LoVo (cell line): ENCODE measurements at places on chromosomes 3 and 15.

GRCh38 chr3:184042617-184043016, 10.2 kb upstream of the HTR3C start:
- no peak for DNase-seq

DNA sequence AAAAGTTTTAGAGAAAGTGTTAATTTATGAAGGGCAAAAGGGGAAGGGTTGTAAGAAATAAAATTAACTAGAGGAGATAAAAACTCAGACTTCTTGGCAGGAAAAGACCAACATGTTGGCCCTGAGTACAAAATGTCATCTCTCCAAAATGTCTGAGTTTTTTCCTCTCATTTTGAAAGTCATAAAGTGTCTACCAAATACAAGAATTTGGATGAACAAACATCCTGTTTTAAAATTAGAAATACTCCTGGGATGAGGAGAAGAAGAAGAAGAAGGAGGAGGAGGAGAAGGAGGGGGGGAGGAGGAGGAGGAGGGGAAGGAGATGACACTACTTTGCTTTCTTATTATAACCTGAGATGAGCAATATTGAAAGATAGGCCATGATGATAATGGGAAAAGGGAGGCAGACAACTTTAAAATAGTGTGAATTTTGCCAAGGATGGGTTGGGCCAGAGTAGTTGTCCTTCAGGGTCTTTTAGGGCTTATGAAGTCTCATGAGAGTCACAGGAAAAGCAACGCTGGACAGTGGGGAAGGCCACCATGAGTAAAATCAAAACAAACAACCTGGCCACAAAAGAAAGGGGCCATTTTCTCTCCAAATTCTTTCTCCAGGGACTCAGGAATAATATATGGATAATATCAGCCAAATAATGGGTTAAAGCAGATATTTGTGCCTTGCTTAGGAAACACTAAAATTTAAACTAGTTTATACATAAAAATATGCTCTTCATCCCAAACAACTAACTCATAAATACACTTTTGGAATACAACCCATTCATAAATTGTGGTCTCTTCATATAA, 632.9 kb downstream of the EPHA3 start:
- DNase-seq = no peak

- no peak for DNase-seq
These were observed 4.0 kb upstream of the CCR1 start for GRCh38 chr3:46212101-46212500.

GRCh38 chr15:32873284-32874114, 155.7 kb downstream of the GREM1 start:
- DNase-seq = no peak

- no peak for DNase-seq
These were observed 22.7 kb upstream of the PYDC2 start for GRCh38 chr3:191438150-191438814.

DNA sequence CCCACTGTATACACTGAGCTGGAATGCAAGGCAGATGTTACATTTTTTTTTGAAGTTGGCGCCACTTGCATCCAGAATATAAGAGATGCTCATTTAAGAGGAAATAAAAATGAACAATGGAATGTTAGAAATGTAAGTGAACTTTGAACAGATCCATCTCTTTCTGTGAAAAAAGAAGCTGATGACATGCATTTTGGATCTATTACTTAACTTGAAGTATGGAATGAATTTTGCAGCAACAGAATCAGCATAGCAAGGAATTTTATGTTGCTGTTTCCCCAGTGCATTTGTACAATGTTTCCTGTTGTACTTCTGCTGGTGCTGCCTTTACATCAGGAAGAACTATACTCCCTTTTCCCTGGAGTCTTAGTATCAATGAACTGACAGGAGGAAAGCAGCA, 178.2 kb downstream of the LSAMP start:
- no peak for DNase-seq

DNA sequence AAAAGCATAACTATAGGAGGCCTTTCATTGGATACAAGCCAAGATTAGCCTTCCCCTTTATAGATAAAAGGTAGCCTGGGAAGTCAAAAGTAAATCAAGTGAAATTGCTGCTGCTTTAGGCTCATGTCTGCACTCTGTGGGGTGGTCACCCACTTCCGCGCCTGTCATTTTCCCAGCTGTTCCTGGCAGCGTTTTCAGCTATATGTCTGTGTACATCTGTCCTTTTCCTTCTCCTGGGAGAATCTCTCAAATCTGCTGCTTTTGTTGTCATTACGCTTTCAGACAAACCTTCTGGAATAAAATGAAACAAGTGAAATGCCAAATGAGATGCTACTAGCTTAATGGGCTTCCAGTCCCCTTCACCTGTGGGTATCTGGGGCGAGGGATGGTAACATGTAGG, 211.8 kb downstream of the MCTP2 start:
- no peak for DNase-seq

GRCh38 chr3:55491296-55491816, 4.2 kb upstream of the WNT5A start:
- DNase-seq = peak; percentile 80

DNA sequence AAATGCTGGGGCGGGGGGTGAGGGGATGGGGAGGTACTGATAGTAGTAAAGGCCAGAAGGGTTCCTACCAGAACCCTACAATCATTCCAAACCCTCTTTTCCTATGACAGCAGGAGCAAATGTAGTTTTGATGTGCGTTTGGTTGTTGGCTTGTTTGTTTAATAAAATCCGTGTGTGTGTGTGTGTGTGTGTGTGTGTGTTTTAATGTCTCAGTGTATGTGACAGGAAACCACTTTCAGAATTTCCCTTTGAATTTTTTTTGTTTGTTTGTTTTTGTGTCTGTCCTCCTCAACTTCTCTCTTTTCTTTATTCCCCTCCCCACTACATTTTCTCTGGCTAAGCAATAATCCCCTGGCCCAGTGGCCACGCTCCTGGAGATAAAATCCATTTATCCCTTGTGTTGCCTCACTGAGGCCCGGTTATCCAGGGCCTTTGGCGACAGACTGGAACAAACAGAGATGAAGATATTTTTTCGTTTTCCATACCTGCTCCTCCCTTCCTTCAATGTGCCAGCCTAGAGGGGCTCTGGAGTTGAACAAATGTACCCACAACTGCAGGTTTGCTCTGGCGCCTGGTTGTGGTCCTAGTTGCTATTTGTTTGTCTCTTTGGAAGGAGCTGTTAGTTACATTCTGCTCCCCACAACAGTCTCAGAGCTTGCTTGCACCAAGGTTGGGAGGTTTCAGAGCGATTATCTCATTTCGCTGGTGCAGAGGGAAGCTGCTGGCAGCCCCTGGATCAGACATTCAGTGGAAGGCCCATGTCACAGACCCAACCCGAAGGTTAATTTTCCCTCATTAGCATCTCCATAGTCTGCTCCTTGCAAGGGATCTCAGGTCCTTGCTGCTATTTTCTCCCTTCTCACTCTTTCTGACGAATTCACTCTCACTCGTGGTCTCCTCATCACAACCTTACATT, 17.9 kb downstream of the NR2F2 start:
- DNase-seq = no peak

- no peak for DNase-seq
These were observed 16.4 kb downstream of the WNT7A start for GRCh38 chr3:13863382-13863952.

- no peak for DNase-seq
These were observed 177.0 kb downstream of the ERC2 start for GRCh38 chr3:56291244-56291680.

GRCh38 chr3:49972656-49973055, 32.7 kb downstream of the RBM6 start:
- DNase-seq = no peak

- DNase-seq = no peak
These were observed 309.9 kb downstream of the RPLP1 start for GRCh38 chr15:69762373-69763148.

DNA sequence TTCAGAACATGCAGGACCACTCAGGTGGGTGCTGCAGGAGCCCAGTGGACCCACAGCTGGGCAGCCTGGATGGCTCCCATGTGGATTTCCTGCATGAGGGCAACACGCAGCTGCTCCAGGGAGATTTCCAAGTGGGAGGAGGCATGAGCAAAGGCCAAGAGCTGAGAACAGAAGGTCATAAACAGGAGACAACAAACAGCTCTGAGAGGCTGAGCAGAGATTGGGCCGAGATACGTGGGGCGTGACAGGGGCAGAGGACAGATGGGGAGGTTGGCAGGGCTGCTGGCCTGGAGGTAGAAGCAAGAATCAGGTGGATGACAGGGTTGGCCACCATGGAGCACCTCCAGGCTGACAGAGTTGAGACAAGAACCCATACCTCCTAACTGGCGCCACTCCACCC, 2.9 kb downstream of the PHGR1 start:
- no peak for DNase-seq

- no peak for DNase-seq
These were observed 43.6 kb upstream of the CNOT10 start for GRCh38 chr3:32641356-32641755.

DNA sequence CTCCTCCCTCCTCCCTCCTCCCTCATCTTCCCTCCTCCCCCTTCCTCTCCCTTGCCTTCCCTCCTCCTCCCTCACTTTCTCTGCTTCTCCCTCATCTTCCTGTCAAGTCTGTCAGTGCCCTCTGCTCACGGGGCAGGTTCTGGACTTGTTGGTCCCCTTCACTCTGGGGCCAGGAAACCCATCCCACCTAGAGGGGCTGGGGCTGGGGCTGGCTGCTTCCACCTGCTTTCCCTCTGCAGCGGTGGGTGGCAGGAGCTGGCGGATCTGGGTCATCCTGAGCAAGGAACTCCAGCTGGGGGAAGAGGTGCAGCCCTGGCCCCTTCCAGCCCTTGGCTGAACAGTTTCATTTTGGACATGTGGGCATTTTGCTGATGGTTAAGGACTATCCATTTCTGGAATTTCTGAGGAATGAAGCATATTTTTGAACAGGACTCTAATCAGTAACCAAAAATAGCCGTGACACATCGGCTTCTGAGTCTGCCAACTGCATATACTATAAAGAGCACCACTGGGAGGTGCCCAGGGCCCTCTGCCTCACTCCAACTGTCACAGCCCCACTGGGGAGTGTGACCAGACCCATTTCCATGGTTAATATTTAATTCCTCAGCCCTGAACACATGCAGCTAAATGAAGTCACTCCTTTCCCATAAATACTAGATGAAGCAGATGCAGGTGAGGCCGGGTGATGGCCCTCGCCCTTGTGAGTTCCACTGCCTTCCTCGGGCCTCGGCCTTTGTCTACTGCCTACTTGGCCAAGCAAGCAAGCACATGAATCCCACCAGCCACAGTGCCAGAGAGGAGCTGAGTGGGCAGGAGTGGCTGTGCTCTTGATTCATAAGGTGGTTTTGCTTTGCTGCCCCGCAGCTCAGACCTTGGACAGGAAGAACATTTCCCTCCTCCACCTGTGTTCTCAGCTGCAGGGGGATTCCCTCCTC, 39.8 kb downstream of the CHDH start:
- peak; percentile 58 for DNase-seq

DNA sequence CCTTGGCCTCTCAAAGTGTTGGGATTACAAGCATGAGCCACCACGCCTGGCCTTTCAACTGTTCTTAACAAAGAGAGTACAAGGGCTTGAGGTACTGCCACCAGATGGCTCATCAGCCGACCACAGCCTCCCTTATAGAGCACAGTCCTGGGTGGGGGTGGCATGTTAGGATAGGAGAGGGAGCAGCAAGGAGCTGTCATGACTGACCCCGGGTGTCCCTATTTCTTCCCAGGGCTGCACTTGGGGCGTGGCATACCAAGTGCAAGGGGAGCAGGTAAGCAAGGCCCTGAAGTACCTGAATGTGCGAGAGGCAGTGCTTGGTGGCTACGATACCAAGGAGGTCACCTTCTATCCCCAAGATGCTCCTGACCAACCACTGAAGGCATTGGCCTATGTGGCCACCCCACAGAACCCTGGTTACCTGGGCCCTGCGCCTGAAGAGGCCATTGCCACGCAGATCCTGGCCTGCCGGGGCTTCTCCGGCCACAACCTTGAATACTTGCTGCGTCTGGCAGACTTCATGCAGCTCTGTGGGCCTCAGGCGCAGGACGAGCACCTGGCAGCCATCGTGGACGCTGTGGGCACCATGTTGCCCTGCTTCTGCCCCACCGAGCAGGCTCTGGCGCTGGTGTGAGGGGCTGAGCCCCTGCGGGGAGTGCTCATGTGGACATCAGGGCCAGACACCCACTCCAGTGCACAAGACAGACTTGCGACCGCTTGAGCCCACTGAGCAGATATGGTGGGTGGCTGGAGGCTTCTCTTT, 2.1 kb downstream of the CHAC1 start:
- DNase-seq = no peak

- peak; percentile 56 for DNase-seq
These were observed 34.9 kb downstream of the PRKCD start for GRCh38 chr3:53195602-53196574.

DNA sequence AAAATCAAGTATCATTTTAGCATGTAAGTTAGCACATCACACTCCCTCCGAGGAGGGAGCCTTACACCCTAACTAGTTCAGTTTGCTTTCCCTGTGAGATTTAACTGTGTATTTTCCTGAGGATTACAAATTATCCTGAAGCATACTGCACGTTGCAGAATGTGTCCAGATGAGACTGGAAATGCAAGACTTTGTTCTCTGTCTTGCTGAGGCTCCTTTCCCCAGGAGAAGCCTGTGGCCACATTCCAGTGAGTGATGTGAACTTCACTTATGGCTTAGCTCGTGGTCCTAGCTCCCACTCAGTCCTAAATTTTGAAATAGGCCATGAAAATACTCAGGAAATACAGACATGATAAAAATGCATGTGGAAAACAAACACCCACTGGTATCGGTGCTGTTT, 23.7 kb downstream of the PDZRN3 start:
- no peak for DNase-seq

GRCh38 chr15:69031013-69032001, 16.8 kb downstream of the NOX5 start:
- peak; percentile 39 for DNase-seq

GRCh38 chr3:127815641-127816605, 6.4 kb downstream of the MGLL start:
- peak; percentile 56 for DNase-seq

DNA sequence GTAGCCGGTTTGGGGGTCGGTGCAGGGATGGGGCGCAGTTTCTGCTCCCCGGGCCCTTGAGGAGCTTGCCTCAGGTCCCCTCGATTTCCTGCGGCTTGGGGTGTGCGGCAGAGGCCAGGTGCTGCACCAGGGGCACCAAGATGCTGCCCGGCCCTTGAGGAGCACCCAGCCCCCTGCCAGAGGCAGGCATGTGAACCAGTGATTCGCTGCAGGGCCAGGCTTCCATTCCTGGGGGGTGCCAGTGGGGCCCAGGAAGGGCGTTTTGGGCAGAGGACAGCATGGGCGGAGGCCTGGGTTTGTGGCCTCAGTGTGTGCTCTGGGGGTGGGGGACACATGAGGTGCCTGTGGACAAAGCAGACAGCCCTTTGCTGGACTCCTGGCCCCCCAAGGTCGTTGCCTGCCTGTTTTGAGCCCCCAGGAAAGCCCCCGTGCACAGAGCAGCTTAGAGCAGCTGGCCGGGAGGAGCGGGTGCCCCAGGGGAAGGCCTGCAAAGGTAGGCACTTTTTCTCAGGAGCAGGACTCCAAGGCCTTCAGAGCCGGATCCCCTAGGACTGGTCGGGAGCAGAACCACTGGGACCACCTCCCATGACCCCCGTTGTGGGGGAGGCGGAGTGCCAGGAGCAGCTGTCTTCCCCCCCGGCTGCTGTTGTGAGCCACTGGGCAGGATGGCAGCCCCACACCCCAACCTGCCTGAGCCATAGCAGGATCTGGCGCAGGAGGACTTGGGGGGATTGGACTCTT, 1.6 kb downstream of the PLXNA1 start:
- DNase-seq = no peak
